Mesothelial cell of epicardium (in vitro differentiated cells): ENCODE measurements at places on chromosomes 3 and 15. TPM values are rescaled to one million over a fixed set of nuclear protein-coding genes. Genes with fewer than 3 reads are reported as not detected.
A peak's percentile ranks its signal among the peaks of the same experiment; 100 is the strongest.

TMCO5A gene
- total RNA-seq: not detected in 3 replicates

COX5A gene
- 126 to 133 TPM (median 128 TPM) in 3 replicates for total RNA-seq

SERPINI1 gene
- 5.2 to 6.1 TPM (median 5.8 TPM) in 3 replicates for total RNA-seq

C3orf22 gene
- total RNA-seq: 0.22 to 0.38 TPM in 2 of 3 replicates, not detected in the other

HYAL2 gene
- 71.5 to 76.3 TPM (median 75.1 TPM) in 3 replicates for total RNA-seq

SLC27A2 gene
- 2.7 to 3.2 TPM (median 3.1 TPM) in 3 replicates for total RNA-seq

CPLX3 gene
- total RNA-seq: 0.14 TPM in 1 of 3 replicates, not detected in the others

LRRC31 gene
- not detected in 3 replicates for total RNA-seq

GRAMD1C gene
- 7.5 to 8.0 TPM (median 7.7 TPM) in 3 replicates for total RNA-seq

TRH gene
- total RNA-seq: 0.13 to 0.38 TPM (median 0.31 TPM) in 3 replicates

ENTPD3 gene
- total RNA-seq: 0.53 to 0.87 TPM (median 0.72 TPM) in 3 replicates

CCNB2 gene
- 26.8 to 29.2 TPM (median 27.1 TPM) in 3 replicates for total RNA-seq

KCNH8 gene
- 1.4 to 1.6 TPM (median 1.5 TPM) in 3 replicates for total RNA-seq

GRCh38 chr15:71114887-71115566, at the start of gene THSD4:
Gene THSD4, plus strand, starts transcription at chr15:71115471.
- peak; percentile 81 for DNase-seq

- DNase-seq: no peak
Observed at GRCh38 chr3:188205992-188206416, 52.0 kb downstream of the LPP start.

DNA sequence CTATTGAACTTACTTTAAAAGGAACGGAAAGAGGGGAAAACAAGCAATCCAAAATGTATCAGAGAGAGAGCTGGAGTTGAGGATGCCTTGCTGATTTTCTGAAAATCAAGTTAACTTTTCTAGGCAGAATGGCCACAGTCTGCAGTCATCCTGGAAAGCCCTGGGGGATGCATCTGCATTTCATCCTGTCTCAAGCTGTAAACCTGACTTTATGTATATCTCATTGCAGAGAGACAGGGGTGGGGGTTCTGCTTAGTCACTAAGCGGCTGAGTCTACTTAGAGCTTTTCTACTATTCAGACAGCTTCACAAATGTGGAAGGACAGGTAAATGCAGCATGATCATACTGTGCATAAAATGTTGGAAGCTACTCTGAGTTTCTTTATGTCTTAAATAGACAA, 41.4 kb downstream of the MRPS25 start:
- DNase-seq: no peak

DNA sequence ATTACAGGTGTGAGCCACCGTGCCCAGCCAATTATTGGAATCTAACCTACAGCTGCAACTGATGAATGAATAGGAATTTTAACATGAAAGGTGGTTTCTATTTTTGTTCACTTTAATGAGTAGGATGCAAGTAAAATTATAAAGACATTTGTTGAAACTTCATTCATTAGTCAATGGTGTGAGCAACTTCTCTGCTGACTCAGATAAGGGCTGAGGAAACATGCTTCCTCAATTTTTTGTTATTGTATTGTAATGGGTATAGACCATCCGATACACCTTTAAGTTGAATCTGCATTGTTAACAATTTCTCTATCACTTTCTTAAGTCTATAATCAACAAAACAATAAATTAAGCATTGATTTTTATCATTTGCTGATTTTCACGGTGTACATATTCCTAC, 127.8 kb downstream of the STAG1 start:
- no peak for DNase-seq

DNA sequence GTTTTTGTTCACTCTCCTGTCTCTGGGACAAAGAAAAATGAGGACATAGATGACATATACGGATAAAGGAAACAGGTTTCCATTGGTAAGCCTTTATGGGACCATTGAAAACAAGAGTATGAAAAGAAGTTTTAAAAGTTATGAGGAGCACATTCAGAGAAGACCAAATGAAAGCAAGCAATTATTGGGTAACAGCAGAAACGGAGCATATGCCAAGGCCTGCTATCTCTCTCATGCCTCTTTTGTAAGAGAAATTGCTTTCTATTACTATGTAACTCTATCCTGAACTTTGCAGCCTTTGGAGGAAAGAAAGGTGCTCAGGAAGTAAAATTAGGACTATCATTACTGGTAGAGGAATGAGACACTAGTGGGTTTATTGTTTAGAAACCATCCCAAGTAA, 14.9 kb upstream of the DPH6 start:
- DNase-seq: no peak

DNA sequence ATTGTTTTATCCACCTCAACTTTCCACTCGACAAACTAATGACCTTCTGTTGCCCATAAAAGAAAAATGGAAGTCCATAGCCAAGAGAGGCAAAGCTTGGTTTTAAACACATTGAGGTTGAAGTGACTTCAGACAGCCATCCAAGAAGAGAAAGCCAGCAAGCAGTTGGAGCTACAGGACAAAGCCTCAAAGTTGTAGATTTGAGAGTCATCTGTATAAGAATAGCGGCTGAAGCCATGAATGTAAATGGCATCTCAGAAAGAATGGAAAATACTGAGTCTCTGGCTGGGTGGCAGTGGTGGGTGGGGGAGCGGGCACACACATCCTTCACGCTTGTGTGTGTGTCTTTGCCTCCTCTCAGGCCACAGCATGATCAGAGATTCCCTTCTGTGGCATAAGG, 124.1 kb upstream of the CHRM5 start:
- DNase-seq: no peak

- DNase-seq: no peak
Observed at GRCh38 chr3:156093964-156094363, 26.4 kb upstream of the KCNAB1 start.

GRCh38 chr3:147394884-147395225, 11.5 kb downstream of the ZIC4 start:
- no peak for DNase-seq

DNA sequence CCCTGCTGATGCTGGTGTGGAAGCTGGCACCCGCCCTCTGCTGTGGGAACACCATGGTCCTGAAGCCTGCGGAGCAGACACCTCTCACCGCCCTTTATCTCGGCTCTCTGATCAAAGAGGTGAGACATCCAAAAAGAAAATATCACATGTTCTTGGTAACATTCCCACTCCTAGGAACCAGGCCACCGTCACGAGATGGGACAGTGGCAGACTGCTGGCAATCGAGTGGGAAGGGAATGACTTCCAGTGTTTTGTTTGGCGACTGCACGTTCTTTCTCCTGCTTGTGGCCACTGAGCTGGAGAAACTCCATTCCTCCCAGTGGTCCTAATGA, 14.3 kb downstream of the ALDH1A3 start:
- no peak for DNase-seq

- no peak for DNase-seq
Observed at GRCh38 chr15:85414037-85414436, 33.6 kb downstream of the AKAP13 start.

GRCh38 chr3:61929617-61930016, 368.2 kb downstream of the PTPRG start:
- DNase-seq: no peak

- DNase-seq: no peak
Observed at GRCh38 chr15:75069301-75069925, 46.0 kb downstream of the PPCDC start.

GRCh38 chr3:112019716-112020115, 14.8 kb upstream of the TMPRSS7 start:
- DNase-seq: no peak
